ENCODE measurements at places on chromosomes 13 and 19.

DNA sequence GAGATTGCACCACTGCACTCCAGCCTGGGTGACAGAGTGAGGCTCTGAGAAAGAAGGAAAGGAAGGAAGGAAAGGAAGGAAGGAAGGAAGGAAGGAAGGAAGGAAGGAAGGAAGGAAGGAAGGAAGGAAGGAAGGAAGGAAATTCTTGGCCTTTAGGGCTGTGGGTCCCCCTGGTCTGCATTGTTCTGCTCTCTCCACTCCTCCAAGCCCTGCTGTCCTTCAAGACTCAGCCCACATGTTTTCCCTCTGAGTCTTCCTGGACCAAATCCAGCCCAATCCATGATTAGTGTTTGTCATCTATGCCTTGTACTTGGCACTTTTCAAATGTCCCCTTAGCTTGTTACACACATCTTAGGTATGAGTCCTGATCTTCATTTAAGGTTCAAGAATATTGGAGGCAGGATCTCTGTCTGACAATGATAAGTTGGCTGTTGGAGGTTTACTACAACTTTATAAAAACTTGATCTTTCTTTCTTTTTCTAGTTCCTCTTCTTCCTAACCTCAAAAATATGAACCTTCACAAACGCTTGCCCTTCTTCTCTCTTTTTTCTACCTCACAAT lies 48.8 kb upstream of the INTS6 start:
- no peak for DNase-seq
- H3K27me3 ChIP-seq, result no peaks in the 10 kb centered on the region
- no peak overlapping the region for H3K27ac ChIP-seq
- H3K4me1 ChIP-seq, result no peaks in the 10 kb centered on the region
- no peak overlapping the region for H3K4me3 ChIP-seq

DNA sequence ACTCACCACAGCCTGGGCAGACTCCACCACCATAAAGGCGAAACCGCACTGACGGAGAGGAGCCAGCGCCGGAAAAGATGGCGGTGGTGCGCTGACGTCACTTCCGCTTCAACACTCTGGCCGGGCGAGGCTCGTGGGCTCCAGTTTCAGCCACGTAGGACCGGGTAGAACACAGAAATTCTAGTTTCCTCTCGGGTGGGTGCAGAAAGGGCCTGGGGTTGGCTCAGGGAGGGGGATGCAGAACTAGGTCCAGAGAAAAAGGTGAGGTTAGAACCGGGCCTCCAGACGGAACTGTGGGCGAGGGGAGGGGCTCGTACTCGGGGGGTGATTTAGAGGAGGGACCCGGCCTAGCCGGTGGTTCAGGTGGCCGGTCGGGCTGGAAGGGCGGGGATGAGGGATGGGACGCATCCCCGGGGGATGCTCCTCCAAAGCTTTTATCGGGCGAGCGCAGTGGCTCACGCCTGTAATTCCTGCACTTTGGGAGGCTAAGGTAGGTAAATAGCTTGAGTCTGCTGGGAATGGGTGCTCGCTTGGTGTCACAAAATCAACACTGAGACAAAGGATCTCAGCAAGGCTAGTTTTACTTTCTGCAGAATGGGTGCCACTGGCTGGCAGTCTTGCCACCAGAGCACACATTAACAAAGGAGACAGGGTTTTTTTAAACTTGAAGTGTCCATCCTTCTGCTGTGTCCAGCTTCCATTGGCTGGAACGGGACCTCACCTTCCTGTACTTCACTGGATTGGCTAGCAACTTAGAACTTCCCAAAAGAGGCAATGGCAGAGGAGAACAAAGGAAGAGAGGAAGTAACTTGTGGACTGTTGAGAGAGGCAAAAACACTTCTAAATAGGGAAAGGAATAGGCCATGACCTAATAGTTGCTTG lies at the start of gene ZNF561:
Gene ZNF561, minus strand, starts transcription at position 77 of the 882 bp plus-strand sequence. CDS start 1,776 bp downstream, outside the sequence.
- H3K36me3 ChIP-seq, result peaks cover 29% of the 10 kb centered on the region
- H3K4me1 ChIP-seq, result peaks cover 20% of the 10 kb centered on the region
- H3K4me3 ChIP-seq, result peak within 1 kb of the TSS; percentile 77
- DNase-seq, result peak; percentile 90
- no peaks in the 10 kb centered on the region for H3K27me3 ChIP-seq

GRCh38 chr13:98471934-98472333 lies 105.0 kb downstream of the STK24 start:
- DNase-seq, result no peak
- H3K4me3 ChIP-seq, result no peak overlapping the region
- H3K4me1 ChIP-seq, result peaks cover 37% of the 10 kb centered on the region
- no peak overlapping the region for H3K27ac ChIP-seq
- H3K27me3 ChIP-seq, result no peaks in the 10 kb centered on the region

- H3K36me3 ChIP-seq, result no peaks in the 10 kb centered on the region
- no peaks in the 10 kb centered on the region for H3K4me1 ChIP-seq
- H3K27ac ChIP-seq, result no peak overlapping the region
- DNase-seq, result no peak
- no peak overlapping the region for H3K4me3 ChIP-seq
- no peaks in the 10 kb centered on the region for H3K27me3 ChIP-seq
These were observed 9.8 kb upstream of the FRY start for GRCh38 chr13:32021785-32022184.

GRCh38 chr13:85266771-85267170 lies 532.4 kb downstream of the SLITRK6 start:
- H3K27me3 ChIP-seq, result no peaks in the 10 kb centered on the region
- H3K4me1 ChIP-seq, result no peaks in the 10 kb centered on the region
- no peak for DNase-seq
- H3K36me3 ChIP-seq, result no peaks in the 10 kb centered on the region
- H3K27ac ChIP-seq, result no peak overlapping the region

GRCh38 chr19:47435883-47436417 lies 16.6 kb upstream of the MEIS3 start:
- no peak overlapping the region for H3K27ac ChIP-seq
- peaks cover 19% of the 10 kb centered on the region for H3K27me3 ChIP-seq
- H3K4me1 ChIP-seq, result peaks cover 15% of the 10 kb centered on the region
- no peaks in the 10 kb centered on the region for H3K36me3 ChIP-seq
